ENCODE measurements at places on chromosomes 5 and 9. TPM values are rescaled to one million over a fixed set of nuclear protein-coding genes. Genes with fewer than 3 reads are reported as not detected.

DNA sequence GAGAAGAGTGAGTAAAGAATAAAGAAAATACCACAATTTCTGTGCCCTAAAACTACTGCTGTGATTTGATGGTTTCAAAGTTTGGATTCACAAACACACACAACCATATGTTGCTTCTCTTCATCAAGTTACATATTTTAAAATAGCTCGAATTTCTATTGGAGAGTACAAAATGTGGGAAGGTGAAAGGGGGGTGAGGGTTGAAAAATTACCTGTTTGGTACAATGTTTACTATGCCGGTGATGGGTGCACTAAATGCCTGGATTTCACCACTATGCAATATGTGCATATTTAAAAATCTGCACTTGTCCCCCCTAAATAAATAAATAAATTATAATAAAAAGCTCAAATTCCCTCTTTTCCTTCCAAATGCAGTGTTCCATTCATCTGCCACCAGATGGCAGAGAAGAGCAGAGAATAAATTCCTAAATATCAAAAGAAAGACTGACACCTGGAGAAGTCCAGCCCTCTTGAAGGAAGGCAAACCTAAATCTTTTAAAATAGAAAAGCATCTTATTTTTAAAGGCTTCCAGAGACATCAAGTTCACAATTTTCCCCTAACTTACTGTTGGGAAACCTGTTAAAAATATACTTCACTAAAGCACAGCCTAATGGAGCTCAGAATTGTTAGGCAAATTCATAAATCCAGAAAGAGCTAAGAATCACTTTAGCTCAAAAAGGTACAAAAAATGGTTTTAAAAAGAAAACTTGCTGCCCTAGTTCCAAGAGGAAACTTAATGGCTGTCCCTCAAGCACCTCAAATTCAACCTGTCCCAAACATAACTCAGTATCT is 24.8 kb upstream of the HNRNPA0 start:
- DNase-seq: peak; percentile 45

DNA sequence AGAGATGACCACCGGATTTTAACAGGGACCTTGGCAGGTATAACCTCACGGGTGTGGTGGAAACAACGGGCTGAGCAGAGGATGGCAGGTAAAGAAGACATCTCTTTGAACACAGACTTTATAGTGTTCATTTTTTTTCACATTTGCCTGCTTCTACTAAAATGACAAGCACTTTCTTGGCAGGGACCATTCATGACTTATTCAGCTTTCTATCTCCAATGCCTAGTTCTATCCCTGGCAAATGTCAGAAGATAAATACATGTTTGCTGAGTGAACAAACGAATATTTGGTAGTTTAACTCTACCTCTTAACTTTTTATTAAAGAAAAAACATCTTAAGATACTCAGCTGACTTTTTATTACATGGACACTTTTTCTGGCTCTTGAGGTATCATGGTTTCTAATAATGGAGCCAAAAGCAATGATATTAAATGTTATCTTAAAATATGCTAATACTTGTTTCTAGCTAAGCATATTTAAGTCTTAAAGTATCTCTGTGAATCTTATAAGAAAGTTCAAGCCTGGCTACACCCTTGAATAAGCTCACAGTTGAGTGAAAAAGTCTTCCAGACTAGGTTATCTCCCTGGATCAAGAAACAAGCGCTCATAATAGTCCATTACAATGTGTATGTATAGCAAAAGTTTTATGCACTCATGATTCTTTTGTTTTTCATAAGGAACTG is 8.5 kb downstream of the ELL2 start:
- DNase-seq: no peak

- no peak for DNase-seq
These were observed 284.4 kb downstream of the PIK3R1 start for GRCh38 chr5:68499987-68500386.

DNA sequence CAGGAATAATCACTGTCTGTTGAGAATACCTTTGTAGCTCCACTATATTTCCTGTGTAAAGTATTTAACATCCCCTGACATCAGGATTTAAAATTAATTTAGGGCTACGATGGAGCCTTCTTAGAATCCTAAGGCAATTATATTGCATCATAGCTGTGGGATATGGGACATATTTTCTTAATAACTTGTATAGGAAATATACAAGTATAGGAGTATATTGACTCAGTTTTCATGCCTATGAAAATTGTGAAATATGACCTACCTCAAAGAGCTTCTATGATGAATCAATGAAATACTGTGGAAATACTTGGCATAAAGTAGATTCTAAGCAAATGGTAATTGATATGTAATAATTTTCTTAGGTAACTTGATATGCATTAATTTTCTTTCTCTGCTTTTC is 221.0 kb upstream of the KLF4 start:
- DNase-seq: no peak

- peak; percentile 18 for DNase-seq
These were observed 129.0 kb downstream of the APBA1 start for GRCh38 chr9:69542942-69543704.

DNA sequence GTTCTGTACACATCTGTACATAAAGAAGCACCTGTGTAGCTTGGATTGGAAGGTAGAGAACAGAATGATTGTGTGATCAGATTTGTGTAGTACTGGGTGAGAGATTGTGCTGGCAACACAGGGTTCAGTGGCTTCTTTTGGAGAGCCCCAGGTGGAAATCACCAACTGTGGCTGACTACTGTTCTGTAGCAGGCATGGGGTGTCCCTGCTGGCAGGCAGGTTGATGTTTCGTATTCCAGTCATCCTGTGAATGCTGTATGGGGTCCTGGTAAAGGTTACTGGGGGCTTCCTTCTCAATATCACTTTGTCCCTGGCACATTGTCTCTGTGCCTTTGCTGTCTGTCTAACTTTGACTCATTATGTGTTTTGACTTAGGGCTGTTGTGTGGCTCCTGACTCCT is 5.3 kb downstream of the ASPN start:
- DNase-seq: no peak

- no peak for DNase-seq
These were observed 489.3 kb downstream of the ANXA1 start for GRCh38 chr9:73640971-73641370.

DNA sequence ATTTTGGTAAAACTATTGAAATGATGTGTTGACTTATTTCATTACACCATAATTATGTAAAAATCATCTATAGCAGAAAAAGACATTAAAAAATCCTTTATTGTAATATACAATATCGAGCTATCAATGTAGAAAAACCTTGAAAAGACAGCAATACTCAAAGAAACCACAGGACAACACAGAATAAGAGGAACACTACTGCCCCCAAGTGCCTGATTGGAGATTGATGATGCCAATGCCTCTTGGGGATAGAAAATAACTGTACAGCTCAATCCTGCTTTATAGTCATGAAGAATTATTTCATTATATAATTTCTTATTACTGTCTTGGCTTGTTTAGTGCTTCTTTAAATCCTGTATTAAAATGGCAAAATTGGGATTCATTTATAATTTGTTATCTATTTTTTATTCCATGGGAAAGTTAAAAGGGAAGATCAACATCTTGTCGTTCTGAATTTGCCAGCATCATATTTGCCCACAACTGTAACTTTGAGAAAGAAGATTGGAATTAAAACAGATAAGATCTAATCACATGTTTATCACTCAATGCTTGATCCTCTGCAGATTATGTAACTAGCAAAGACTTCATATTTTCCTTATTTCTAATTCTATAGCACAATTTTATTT is 337.5 kb downstream of the CDH9 start:
- DNase-seq: no peak

DNA sequence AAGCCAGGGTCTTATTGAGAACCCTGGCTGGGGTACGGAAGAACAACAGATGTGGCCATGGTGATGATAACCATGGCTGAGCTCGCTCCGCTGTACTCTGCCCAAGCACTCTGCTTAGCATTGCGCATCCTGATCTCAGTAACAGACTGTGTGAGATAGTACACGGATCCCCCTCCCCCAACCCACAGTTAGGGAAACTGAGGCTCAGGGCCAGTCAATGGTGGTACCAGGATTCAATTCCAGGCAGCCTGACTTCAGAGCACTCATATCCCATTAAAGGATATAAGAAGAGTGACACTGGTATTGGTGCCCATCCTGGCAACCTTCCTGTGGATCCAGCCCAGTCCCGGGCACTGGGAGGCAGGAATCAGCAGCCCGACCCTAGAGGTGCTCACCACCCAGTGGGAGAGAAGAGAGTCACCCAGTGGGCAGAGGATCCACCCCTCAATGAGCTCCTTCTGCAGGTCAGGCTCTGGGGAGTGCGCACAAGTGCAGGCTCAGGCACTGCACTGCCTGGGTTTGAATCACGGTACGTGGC is 26.5 kb upstream of the KIF12 start:
- DNase-seq: no peak

- DNase-seq: no peak
These were observed 56.8 kb downstream of the NUDT12 start for GRCh38 chr5:103505581-103506305.

- DNase-seq: no peak
These were observed 79.3 kb upstream of the MAP3K1 start for GRCh38 chr5:56735849-56736641.

- DNase-seq: no peak
These were observed 44.3 kb upstream of the BARHL1 start for GRCh38 chr9:132538071-132538470.

DNA sequence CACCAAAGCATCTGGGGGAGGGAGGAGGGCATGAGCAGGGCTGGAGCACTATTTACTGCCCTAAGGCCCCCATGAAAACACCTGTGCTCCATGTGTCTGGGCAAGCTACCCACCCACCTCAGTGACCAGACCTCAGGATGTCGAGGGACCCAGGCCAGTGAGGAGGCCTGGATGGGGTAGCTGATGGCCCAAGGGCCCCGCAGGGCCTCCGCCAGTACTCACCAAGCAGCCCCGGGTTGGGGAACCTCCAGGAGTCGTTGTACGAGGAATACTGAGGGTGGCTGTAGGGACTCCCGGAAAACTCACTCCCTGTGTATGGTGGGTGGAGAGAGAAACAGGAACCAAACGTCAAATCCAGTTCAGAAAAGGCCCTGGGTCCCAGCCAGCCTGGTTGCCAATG is 187.4 kb downstream of the PAX5 start:
- no peak for DNase-seq

DNA sequence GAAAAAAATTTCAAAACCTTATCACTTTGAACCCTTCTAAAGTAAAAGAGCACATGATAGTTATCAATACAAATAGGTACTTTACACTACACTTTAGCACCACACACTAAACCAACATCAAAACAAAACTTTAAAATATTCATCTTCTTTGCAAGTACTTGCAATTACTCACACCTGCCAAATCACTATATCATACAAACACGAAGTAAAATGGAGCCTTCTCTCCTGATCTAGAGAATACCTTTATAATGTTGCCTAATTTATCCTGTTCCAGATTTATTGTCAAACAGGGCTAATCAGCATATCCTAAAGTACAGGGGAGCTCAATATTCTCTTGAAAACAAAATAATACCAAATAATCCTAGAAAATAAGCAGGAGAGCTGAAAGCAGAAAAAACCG is 3.0 kb downstream of the RNF145 start:
- no peak for DNase-seq

DNA sequence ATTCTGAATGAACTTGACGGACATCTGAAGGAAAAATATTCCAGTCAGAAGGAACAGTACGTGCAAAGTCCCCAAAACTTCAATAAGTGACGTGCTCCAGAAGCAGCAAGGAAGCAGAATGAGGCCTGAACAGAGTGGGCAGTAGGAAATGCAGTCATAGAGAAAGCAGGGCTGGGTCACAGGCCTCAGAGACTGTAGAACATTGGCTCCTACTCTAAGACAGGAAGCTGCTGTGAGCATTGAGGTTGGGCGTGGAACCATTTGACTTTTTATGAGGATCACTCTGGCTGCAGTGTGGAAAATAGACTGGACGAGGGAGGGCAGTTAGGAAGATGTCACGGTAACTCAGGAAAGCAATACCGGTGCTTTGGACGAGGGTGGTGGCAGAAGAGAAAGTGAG is 64.0 kb downstream of the DOCK8 start:
- DNase-seq: no peak

GRCh38 chr9:27586304-27586703 is 13.0 kb upstream of the C9orf72 start:
- DNase-seq: no peak

GRCh38 chr5:96402500-96402899 is 30.5 kb downstream of the PCSK1 start:
- no peak for DNase-seq

GRCh38 chr9:22107202-22108045 is 98.3 kb upstream of the CDKN2B start:
- no peak for DNase-seq

DNA sequence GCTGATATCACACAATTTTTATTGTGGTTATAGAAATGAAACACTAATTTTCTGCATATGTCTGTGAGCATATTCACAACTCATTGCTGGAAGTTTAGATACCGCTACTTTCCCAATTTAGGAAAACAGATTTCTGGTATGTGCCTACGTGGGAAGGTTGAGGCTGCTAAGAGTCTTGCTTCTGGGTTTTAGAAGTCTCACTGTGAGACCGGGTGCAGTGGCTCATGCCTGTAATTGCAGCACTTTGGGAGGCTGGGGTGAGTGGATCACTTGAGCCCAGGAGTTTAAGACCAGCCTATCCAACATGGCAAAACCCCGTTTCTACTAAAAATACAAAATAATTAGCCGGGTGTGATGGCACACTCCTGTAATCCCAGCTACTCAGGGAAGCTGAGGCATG is 39.6 kb downstream of the UBAP1 start:
- DNase-seq: no peak

DNA sequence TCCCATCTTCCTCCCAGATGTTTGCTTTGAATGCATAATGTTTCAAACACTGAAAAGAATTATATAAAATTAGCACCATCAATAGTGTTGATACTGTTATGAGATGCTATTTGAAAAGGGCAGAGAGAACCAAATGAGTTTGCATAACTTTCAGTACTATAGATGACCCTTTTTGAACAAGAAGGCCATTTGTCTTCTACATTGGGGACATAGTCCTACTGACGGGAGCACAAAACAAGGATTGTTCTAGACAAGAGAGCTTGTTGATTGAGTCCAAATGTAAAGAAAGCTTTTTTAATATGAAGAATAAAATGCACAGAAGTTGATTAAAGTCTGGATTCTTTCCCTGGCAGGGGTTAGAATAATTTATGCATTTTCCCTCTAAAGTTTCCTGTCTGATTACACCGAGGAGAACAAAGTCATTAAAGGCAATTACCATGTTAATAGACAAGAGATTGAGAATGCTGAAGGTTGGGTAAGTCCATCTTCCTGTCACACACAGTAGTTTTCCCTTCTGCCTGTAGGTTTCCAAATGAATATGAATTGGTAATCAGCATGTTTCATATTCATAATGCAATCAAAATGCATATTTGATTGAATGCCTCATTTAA is 32.8 kb upstream of the ADCY2 start:
- DNase-seq: no peak

Gene SOX30
- total RNA-seq: not detected

Gene SOHLH1
- total RNA-seq: not detected

Gene CDX1
- not detected for total RNA-seq

Gene SPATA31A3
- total RNA-seq: not detected

Gene PHYHD1
- total RNA-seq: 0.26 TPM

Gene UBAP1
- total RNA-seq: 22.3 TPM

Gene SHOC1
- total RNA-seq: not detected

Gene CRHBP
- not detected for total RNA-seq

Gene S1PR3
- 1.2 TPM for total RNA-seq

Gene CORO2A
- 0.51 TPM for total RNA-seq

Gene LCN6
- total RNA-seq: not detected

Gene ADCY2
- total RNA-seq: not detected

Gene PFN3
- total RNA-seq: not detected

Gene GFI1B
- not detected for total RNA-seq

Gene GALNT12
- 0.38 TPM for total RNA-seq

Gene ROR2
- not detected for total RNA-seq

Gene PANK3
- total RNA-seq: 43.1 TPM
